ENCODE measurements at places on chromosomes 3 and 15. TPM values are rescaled to one million over a fixed set of nuclear protein-coding genes. Genes with fewer than 3 reads are reported as not detected.

GRCh38 chr15:65421360-65422215 is 1.2 kb downstream of the IGDCC4 start:
- no peak for DNase-seq

GRCh38 chr3:153903430-153903829 is 217.8 kb upstream of the ARHGEF26 start:
- no peak for DNase-seq

- no peak for DNase-seq
These were observed 152.3 kb upstream of the LRRN1 start for GRCh38 chr3:3646934-3647333.

DNA sequence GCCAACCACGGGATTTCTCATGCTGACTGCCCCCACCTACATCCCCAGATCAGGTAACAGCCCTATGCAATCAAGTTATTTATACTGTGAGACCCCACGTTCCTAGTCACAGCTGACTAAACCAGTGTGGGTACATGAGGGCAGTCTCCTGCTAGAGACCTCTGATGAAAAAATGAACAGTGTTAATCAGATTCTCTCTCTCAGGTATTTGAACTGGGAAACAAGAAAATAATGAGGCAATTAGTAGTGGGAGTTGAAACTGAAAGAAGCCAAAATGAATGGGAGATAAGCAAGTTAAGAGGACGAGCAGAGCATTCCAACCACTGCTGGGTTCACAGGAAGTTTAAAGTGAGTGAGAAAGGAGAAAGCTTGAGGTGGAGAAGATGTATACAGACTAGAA is 98.5 kb upstream of the MYO5C start:
- no peak for DNase-seq

DNA sequence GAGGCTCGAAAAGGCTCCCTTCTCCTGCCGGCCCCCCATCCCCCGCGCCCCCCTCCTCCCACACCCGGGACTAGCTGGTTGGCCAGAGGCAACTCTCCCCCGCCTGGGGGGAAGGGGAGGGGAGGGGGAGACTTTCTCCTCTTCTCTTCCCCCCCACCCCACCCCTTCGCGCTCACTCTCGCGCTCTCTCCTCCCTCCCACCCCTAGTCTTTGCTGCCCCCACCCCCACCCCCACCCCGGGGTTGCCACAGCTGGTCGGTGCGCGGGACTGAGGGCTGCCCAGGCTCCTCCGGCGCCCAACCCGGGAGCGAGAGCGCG is 710 bp downstream of the MECOM start:
- DNase-seq = peak; percentile 69

DNA sequence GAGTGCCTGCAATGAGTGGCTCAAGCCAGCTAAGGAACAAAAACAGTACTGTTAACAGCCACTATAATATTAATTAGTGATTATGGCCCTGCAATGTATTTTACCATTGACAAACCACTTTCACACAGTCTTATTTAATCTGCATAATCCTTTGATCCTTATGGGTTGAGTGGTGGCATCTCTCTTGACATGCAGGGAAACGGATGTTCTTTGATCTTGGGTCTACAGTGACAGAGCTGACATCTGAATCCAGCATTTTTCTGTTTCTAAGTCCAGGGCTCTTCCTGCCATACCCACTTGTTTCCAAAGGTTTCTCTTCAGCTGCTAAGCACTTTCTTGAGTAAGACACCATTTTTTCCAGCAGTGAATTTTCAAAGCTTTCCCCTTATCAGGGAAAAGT is 277.7 kb upstream of the ROPN1 start:
- DNase-seq = no peak

The ACP3 gene
- total RNA-seq = not detected

The ACAN gene
- total RNA-seq = not detected

The LRRC2 gene
- total RNA-seq = 0.04 TPM

The RAD51 gene
- 13.5 TPM for total RNA-seq

All from H4 (cell line).